Activated T-cell treated with anti-CD3 and anti-CD28 coated beads, Interleukin-2, amount 50 U/mL, for 1 hour (primary cell): ENCODE measurements at places on chromosomes 4 and X.

DNA sequence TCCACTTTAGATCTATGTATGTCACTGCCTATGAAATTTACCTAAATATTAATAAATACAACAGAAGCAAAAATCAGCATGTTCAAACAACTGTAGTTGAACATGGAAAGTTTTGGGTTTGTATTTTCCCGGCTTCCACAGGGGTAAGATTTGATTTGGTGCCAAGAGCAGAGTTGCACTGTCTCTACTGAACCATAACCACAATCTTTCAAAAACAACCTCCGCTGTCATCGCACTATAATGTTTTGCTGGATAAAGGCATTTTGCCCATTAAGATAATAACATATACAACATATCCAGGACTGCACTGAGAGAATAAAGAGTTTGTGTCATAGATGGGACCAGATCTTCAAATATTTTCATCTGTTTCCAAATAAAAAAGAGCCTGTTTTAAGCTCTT, 94.9 kb downstream of the TENM3 start:
- DNase-seq = no peak

DNA sequence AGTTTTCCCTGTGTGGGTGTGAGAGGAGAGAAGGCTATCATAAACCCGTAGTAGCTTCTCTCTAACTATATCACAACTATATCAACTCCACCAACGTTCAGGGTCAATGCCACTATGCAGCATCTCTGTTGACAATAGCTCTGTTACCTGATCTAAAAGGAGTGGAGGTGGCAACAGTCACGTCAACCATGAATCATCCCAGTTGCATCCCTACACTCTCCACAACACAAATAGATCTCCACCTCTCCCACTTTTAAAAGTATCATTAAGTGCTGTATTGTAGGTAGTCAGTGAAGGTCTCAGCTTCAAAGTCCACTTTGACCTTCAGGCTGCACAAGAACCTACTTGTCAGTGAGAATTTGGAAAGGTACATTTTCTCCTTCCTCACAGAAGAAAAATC, 600.5 kb upstream of the GRIA3 start:
- no peak for DNase-seq

GRCh38 chr4:27218013-27218412, 357.4 kb downstream of the STIM2 start:
- DNase-seq = no peak

GRCh38 chr4:179634862-179635261, 2192.6 kb upstream of the AGA start:
- DNase-seq = no peak

- DNase-seq = peak; percentile 55
Observed at GRCh38 chrX:24647257-24648058, at the start of gene PCYT1B. PCYT1B (minus strand) TSS chrX:24647347; CDS start chrX:24647105, 242 bp downstream.

GRCh38 chr4:24229978-24230377, 340.1 kb upstream of the PPARGC1A start:
- no peak for DNase-seq

DNA sequence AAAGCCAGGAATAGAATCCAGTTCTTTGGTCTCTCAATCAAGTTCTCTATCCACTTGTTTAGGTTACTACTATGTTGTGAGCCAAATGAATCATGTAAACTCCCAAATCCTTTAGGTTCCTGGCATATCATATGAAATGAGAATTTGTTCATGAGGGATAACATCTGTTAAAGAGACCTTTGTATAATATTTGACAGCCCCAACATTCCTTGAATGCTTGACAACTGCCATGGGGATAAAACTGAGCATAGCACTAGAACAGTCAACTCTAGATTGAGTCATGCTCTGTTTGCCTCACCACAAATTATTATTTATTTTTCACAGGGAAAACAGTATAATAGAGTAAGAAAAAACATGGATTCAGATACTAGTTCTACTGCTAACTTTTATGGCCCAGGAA, 93.3 kb downstream of the NAA11 start:
- no peak for DNase-seq

DNA sequence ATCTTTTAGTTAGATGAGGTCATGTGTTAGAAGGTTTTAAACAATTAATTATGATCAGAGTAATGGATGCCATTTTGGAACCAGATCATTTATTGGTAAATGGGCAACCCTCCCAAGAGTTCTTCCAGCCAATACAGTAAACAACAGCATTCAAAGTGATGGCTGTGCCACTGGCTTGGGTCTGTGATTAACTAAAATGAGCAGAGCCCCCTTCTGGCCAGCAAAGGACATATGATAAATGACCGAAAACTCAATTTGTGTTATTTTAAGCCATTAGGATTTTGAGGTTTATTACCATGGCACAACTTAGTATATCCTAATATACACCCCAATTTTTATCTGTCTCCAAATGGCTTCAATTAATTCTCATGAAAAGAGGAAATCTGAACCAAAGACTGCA, 90.8 kb upstream of the NPFFR2 start:
- no peak for DNase-seq

- DNase-seq = no peak
Observed at GRCh38 chr4:184705692-184706091, 28.2 kb downstream of the CENPU start.

DNA sequence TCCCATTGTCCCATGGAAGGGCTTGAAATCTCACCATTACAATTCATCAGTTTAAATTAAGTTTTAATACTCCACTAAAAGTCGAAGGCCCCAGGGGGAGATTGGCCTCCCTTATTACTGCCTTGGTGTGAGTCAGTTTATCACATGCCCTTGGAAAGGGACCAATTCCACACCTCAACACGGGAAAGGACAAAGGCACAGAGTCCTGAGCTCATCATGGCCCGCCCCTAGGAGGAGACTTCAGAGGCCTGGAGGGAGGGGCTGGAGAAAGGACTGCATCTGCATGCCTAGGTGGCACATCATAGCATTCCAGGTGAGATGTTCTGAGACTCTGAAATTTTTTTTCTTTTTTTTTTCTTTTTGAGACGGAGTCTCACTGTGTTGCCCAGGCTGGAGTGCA, 2.8 kb upstream of the SEL1L3 start:
- DNase-seq = no peak

DNA sequence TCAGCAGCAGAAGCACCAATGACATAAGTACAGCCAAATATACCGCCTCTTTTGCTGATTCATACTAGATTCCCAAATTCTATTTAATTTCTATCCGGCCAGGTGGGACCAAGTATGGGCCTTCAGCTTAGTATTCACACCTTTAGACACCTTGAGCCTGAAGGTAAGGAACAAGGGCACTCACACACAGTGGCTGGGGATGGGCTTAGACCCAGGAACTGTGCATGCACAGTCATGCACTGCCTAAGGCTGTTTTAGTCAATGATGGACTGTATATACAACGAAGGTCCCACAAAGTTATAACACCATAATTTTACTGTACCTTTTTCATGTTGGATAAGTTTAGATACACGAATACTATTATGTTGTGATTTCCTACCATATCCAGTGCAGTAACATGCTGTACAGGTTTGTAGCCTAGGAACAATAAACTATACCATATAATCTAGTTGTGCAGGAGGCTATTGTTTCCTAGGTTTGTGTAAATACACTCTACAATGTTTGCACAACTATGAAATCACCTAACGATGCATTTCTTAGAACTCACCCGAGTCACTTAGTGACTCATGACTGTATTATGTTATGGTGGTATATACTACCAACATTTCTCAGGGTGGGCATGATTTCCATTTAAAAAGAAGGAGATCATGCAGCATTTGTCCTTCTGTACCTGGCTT, 9.7 kb upstream of the CLNK start:
- DNase-seq = no peak

DNA sequence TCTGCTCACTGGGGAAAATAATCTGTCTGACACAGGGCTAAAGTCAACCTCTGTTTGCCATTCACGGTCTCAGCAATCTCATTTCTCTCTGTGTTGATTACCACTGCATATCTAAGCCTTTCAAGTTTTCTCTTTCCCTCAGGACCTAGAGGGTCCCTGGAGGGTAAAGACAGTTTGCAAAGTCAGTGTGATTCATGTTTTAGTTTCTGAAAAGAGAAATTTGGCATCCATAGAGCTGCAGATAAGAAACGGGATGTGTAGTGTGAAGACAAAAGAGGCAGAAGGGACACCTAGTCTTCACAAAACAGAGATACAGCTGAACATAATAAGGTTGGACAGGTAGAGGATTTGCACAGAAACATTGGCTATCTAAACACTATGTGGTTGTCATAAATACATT, 34.5 kb upstream of the KDR start:
- DNase-seq = no peak

GRCh38 chr4:156968479-156968984, 3.1 kb downstream of the PDGFC start:
- no peak for DNase-seq

- DNase-seq = no peak
Observed at GRCh38 chr4:177214935-177215334, 94.7 kb upstream of the NEIL3 start.

DNA sequence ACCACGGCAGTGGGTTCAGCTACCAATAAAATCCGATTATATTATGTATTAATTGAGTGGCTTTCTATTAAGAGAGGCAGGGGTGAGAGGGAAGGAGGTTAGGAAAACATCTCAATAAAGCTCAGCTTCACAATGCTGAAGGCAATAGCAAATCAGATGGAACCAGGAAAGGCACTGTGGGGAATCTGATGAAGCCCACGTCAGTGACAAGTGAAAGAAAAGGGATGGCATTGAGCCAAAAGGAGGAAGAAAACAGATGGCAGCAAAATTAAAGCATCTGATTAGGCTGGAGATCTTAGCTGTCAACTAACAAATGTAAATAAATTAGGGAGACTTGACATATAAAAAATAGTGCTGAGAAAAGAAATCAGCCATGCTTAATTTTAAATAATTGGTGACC, 180.9 kb downstream of the RASL11B start:
- no peak for DNase-seq

DNA sequence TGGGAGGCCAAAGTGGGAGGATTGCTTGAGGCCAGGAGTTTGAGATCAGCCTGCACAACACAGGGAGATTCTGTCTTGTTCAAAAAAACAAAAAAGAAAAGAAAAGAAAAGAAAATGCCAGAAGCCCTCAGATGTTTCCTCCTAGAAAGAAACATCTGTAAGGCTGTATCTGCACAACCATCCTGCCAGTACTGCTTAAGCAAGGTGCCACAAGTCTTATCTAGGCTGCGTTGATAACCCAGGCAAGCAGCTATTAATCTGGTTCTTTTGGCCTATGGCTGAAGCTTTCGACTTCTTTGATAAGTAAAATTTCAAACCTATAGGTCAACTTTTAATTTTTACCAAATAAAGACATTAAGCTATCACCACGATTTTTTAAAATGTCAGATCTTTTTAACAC, 3.1 kb downstream of the COX18 start:
- DNase-seq = no peak

DNA sequence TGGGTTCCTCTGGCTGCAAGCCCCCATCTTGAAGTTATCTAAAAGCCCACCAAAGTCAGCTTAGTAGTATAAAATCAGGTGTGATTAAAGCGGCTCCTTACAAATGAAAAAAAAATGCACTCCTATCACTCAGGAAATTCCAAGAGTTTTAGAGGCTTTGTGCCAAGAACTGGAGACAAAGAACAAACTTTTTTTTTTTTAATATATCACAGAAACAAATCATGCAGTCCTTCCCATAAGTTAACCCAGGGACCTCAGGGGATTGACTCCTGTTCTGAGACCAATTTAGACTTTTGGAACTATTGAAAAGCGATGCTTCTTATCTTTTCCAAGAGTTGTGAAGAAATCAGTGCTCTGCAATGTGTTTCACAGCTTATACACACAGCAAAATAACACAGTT, 53.6 kb downstream of the HHIP start:
- DNase-seq = no peak

GRCh38 chr4:118776157-118776954, 59.6 kb downstream of the SEC24D start:
- DNase-seq = no peak

DNA sequence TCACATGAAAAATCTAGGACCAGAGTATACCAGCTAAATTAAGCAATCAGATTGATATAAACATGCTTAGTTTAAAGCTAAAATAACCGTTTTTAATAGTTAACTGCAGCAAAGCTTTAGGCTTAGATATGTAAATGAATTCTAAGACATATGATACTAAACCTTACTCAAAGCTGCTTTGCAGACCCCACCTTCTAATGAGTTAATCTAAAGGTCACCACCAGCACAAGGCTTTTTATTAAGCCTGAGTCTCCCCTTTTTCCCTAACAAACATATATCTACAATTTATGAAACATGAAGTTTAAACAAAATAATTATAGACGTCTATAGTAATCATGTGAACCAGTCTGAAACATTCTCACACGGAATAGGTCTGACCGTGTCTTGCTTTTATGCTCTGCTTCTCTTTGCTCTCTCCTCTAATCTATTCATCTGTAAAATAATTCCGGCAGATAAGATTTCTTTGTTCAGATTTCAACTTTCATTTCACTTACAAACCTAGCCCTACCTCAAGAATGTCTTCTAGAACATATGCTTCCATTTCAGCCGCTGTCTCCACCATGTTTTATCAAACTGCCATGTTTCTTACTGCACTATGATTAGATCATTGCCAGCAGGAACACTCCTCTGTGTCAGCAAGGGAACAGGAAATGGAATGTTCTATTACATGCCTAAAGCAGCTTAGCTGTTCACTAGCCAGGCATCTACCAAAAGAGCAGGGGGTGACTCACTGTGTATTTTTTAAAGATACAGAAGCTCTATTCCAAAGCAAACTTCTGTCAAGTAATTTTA, 35.9 kb downstream of the ANKRD17 start:
- DNase-seq = no peak

DNA sequence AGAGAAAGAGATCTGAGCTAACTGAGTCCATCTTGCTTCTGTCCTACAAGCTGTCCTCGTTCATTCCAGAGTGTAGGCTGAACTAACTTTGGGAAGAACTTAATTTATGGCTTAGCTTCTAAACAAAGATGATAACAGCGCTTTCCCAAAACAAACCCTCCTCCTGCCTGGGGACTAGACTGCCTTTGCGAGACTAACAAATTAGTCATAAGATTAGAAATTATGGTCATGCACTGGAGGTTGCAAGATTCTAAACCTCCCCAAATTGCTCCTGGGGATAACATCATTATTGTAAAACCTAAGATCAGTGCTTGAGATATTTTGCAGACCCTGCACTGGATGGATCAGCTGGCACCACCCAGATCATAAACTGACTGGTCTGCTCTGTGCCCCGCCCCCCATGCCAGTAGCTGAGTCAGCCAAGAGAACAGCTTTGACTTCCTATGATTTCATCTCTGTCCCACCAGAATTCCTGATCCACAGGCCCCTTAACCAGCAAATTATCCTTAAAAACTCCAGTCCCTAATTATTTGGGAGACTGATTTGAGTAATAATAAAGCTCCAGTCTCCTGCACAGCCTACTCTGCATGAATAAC, 883.3 kb downstream of the TRIML1 start:
- no peak for DNase-seq

GRCh38 chr4:8359193-8359592, 81.3 kb downstream of the ACOX3 start:
- DNase-seq = no peak

GRCh38 chr4:6476893-6477292, 4.5 kb upstream of the PPP2R2C start:
- no peak for DNase-seq

GRCh38 chr4:162838671-162839070, 328.0 kb downstream of the NAF1 start:
- no peak for DNase-seq

GRCh38 chr4:165516281-165516833, 137.5 kb downstream of the CPE start:
- no peak for DNase-seq
